Esophagus mucosa (tissue), 1 donor: ENCODE measurements at places on chromosomes 16 and 17. TPM values are rescaled to one million over a fixed set of nuclear protein-coding genes. Genes with fewer than 3 reads are reported as not detected.

DNA sequence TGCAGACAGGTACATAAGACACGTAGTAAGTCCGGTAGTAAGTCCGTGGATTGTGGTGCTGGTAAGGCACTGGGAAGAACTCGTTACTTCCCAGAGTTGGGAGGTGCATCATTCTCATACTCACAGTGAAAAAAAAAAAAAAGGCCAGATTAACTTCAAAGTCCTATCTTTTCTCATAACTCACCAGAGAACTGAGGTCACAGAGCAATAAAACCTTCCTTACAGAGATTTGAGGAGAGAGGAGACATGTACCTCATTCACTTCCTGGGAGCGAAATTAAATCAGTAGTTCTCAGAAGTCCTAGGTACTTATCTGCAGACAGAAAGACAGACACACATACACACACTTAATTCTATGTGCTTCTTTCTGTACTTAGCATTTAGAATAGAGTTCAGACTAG, 22.5 kb downstream of the MPHOSPH6 start:
- no peak for ATAC-seq

GRCh38 chr16:74094514-74094913, 202.1 kb upstream of the PSMD7 start:
- no peak for ATAC-seq

DNA sequence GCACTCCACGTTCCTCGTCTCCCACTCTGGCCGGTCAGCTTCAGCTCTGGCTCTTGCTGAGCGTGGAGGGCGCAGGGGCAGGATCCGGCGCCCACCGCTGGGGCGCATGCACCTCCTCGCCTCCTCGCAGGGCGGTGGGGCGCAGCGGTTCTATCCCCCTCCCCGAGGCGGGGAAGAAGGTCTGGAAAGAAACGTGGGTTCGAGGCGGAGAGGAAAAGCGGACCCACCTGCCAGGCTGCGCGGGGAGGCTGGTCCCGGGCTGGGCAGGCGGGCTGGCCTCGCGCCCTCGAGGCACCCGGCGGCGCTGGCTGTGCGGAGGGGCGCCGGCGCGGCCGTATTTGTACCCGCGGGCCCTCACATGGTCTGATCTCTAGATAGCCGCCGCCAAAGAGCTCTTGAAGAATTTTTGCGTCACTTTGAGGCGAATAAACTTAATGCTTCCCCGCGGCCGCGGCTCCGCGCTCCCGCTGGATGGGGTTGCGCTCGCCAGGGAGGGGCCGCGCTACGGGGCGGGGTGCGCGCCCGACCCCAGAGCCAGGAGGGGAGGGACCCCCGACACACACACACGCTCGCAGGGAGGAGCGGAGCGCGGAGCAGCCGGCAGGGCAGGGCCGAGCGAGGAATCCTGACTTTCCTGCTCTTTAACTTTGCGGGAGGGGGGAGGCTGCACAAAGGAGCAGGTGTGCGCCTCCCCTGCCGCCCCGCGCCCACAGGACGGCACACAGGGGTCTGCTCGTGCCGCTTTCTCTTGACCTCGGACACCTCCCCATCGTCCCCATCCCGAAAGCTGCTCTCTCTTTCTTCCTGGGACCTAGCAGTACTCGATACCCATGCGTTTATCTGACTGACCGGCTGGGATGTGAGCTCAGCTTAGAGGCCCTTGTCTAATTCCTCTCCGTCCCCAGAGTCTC, at the start of gene SLC6A4:
TSS of gene SLC6A4 (minus strand) at position 312 of the 911 bp plus-strand sequence. CDS start 13,739 bp downstream, outside the sequence.
- peak; percentile 61 for ATAC-seq

DNA sequence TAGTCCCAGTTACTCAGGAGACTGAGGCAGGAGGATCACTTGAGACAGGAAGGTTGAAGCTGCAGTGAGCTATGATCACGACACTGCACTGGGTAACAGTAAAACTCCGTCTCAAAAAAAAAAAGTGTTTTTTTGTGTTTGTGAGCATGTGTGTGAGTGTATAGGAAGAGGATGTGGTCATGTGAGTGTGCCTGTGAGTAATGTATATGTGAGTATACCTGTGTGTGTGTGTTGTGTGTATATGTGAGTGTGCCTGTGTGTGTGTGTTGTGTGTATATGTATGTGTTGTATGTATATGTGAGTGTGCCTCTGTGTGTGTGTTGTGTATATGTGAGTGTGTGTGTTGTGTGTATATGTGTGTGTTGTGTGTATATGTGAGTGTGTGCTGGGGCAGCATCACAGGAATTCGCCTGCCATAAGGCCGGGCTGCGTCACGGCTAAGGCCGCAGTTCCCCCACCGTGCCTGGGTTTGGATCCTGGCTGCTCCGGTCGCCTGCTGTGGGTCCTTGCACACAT, 21.4 kb upstream of the NPTX1 start:
- peak; percentile 17 for ATAC-seq

- no peak for ATAC-seq
These were observed 19.6 kb downstream of the AKAP10 start for GRCh38 chr17:19958023-19958422.

DNA sequence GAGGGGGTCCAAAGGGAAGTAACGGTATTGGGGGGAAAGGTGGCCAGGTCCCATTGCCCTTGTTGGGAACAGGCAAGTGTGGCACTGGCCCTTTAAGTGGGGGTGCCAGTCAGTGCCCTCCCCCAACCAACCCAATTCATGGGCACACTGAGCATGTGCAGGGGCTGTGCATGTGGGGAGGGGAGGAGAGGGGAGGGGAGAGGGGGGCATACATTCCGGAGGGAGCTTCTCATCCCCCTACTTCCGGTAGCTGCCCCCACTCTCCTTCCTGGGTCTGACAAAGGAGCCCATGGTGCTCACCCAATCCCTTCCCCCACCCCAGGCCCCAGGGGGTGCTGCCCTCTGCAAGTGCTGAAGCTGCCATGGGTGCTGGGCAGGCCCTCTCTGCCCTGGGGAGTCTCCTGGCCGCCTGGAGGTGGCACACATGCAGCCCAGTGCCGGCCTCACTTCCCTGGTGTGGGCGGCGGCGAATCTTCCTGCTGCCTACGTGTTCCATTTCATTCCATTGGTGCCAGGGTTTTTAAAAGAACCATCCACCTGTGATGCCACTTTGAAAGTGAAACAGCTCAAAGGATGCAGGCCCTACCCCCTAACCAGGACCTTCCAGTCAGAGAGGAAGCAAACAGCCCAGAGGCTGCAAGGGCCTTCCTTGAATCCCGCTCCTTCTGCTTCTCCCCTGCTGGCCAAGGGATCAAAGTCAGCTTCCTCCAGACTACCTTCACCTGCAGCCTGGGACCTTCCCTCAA, 11.0 kb downstream of the HEXIM2 start:
- peak; percentile 65 for ATAC-seq

DNA sequence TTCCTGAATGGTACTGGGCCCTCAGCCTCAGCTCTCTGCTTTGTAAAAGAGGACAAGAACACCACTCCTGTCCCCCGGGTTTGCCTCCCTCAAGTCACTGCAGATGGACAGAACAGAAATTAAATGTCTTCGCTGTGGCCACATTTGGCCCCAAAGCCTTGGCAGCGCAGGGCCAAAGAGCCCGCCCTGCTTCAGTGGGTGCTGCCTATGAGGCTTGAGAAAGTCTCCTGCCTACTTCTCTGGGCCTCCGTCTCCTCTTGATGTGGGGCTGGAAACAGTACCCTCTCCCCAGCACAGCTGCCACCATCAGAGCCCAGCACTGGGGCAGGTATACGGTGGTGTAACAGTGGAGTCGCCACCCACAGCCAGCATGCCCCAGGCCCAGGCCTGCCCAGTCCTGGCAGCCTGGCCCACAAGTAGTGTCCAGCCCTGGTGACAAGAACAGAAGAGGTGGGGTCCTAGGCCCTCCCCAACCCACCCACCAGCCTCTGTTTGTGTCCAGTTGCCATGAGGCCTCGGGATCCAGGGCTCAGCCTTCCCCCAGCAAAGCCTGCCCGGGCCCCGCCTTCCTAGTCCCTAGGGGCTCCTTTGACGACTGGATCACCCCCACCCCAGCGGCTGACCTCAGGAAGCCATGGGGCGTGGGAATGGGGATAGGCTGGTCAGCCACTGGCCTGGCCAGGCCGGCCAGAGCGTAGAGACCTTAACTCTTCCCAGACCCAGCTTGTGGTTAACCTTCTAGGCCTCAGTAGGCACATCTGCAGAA, 3.9 kb upstream of the TPPP3 start:
- no peak for ATAC-seq

GRCh38 chr17:42493319-42493718, 34.6 kb downstream of the ATP6V0A1 start:
- ATAC-seq, result no peak

NUDT7 gene
- 7.6 TPM for total RNA-seq

VWA3A gene
- not detected for total RNA-seq

PIK3R6 gene
- total RNA-seq, result 0.16 TPM
